Effector CD4-positive, alpha-beta T cell (primary cell): ENCODE measurements at places on chromosomes 2 and 18.

DNA sequence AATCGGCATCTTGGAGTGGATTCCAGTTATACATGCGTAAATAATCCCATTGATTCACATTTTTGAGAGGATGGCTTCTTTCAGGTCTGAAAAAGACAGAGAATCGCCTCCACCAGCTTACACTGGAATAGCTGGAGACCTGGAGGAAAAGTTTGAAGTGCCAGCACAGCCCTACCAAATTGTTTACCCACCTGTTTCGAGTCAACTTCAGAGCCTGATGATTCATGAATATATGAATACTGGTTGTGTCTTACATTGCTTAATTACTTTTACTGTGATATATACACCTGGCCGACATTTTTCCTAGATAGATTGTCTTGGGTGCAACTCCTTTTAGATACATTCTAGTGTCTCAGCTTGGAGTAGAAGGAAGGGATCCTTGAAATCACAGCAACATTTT lies 335 bp upstream of the NCKAP5 start:
- DNase-seq: no peak

- no peak for DNase-seq
Observed at GRCh38 chr18:76938619-76939018, 116.3 kb downstream of the ZNF236 start.

GRCh38 chr2:202822411-202822810 lies 49.2 kb downstream of the ICA1L start:
- no peak for DNase-seq

- no peak for DNase-seq
Observed at GRCh38 chr18:25743646-25744151, 346.7 kb downstream of the SS18 start.

DNA sequence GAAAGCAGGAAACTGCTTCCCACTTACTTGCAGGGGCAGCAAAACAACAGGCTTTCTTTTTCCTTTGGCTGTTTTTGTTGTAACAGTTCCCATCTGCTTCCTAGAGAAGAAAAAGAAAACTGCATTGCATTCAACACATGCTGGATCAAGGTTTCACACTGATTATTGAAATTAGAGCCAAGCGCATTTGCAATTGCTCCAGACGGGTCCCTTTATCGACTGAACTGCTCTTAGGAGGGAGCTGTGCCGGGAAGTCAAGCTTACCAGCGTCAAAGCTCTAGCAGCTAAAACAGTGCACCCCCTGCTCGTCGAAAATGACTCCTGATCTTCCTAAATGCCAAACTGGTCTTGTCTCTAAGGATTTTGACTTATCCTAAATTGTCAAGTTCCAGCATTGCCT lies 164.0 kb upstream of the SESTD1 start:
- DNase-seq: no peak

DNA sequence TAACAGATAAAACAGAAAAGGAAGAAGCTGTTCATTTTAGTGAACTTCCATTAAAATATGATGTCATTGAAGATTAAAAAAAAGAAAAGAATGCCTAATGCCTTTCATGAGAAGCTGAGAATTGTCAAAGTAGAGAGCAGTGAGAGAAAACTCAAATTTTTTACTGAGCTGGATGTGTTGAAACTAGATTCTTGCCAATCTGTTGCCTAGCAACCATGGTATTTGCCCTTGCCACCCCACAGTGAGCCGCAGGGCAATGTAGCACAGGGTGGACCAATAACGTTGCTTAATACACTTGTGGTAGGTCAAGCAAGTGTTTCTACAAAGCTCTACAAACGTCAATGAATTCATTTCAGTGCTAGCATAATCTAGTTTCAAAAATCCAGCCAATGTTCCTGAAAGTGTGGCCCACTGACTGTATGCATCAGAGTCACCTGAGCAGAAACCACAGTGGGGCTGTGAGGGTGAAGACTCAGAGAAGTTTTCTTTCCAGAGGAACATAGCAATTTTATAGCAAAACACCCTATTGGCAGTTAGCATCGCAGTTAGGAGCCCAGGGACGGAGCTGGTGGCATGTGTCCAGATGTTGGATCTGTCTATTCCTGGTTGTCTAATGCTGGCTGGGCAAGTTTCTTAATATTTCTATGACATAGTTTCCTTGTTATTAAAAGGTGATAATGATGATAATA lies 132.2 kb downstream of the DOCK10 start:
- DNase-seq: no peak

DNA sequence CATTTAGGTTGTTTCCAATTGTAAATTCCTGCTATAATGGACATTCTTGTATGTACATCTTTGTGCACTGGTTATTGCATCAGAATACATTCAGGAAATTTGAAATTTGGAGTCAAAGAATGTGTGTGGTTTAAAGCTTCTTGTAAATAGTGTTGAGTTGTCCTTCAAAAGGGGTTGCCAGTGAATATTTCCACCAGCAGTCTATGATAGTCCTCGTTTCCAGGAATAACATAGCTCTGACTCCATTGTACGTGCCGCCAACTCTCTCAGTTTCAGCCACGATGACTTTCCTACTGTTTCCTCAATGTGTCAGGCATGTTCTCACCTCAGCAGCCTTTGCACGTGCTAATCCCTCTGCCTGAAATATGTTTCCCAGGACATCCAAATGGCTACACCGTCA lies 10.9 kb upstream of the HS6ST1 start:
- no peak for DNase-seq

DNA sequence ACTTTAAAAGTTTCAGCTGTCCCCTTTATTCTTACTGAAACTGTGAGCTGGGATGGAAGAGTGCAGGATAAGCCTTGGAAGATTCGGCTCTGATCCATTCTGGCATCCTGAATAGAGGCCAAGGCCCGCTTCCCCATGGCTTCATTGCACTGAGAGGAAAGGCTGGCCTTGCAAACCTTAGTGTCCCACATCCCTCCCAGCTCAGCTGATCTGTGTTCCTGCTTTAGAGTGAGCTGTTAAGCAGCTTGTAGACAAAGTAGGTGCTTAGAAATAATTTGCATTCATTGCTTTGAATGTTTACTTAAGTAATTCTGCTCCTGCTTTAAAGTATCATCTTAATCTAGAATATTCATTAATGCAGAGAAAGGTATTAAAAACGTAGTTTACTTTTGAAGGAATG lies 169.6 kb upstream of the BOD1L2 start:
- no peak for DNase-seq

DNA sequence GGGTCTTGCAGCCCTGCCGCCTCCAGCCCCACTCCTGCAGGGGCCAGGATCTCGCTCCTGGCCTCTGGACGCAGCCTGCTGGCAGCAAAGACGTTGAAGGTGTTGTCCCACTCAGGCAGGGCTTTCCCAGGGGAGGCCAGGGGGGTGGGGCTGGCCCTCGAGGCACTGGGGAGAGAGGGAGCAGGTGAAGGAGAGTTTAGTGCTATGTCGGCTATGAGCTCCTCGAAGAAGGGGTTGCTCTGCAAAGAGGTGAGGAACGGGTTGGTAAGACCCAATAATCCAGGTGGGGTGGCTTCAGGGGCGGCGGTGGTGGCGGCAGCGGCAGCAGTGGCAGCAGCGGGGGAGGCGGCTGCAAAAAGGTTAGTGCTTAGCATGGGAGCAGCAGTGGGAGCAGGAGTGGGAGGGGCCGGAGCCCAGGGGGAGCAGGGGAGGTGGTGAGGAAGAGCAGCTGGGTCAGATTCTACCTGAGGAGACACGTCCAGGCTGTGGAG lies 9.7 kb upstream of the SFXN5 start:
- no peak for DNase-seq

GRCh38 chr2:180630756-180631155 lies 349.6 kb upstream of the UBE2E3 start:
- no peak for DNase-seq

DNA sequence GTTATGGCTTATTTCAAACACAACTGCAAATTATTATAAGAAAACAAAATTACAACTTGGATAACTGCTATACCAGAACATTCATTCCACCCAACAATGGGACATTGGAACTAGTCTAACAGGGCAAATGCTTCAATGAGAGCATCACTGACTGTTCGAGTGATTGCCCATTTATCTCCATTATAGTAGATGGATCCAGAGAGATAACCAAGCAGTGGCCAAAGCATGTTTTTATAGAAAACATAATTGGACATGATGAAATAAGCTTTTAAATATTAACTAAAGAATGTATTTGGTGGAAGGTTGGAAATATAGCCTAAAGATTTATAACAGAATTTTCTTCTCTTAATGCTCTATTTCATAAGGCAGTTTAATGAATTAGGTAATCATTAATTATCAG lies 634.8 kb downstream of the NUP35 start:
- DNase-seq: no peak

- peak; percentile 75 for DNase-seq
Observed at GRCh38 chr2:85826990-85827878, 61.6 kb downstream of the ST3GAL5 start.

GRCh38 chr2:236308855-236309668 lies 44.9 kb upstream of the ASB18 start:
- DNase-seq: no peak

- no peak for DNase-seq
Observed at GRCh38 chr18:10440884-10441283, 13.6 kb upstream of the APCDD1 start.

DNA sequence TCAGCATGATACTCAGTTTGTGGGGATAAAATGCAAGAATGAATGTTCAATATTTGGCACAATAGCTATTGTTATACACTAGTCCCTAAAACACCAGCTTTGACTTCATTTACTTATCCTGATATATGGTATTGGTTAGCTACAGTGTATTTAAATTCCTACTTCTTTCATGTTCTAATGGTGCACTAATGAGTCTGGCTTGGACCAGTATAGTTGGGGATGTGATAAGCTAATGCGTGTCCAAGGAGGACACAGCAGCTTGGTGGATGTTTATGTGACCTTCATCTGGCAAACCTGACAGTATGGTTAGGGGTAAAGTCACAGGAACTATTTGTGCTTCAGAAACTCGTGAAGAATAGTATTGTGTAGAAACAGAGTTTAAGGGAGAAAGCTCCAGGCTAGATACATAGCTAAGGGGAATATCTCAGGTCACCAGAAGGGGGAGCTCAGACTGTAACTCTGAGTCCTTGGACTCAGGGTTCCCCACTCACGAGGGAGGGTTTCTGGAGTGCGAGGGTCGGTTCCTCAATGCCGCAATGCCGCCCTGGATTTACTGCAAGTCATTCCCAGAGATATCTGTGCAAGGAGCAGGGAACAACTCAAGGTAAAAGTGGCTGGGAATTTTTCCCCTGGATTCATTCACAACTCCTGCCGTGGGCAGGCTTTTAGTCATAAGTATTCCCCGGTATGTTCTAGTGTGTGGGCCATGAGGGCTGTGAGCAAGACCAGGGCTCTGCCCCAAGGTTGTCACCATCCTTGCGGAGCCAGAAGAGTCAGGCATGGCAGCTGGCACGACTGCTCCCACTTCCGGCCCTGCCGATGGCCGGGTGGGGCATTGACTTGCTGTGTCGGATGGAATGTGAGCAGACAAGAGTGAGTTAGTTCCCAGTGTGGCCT lies 14.5 kb downstream of the IL1R2 start:
- DNase-seq: no peak

DNA sequence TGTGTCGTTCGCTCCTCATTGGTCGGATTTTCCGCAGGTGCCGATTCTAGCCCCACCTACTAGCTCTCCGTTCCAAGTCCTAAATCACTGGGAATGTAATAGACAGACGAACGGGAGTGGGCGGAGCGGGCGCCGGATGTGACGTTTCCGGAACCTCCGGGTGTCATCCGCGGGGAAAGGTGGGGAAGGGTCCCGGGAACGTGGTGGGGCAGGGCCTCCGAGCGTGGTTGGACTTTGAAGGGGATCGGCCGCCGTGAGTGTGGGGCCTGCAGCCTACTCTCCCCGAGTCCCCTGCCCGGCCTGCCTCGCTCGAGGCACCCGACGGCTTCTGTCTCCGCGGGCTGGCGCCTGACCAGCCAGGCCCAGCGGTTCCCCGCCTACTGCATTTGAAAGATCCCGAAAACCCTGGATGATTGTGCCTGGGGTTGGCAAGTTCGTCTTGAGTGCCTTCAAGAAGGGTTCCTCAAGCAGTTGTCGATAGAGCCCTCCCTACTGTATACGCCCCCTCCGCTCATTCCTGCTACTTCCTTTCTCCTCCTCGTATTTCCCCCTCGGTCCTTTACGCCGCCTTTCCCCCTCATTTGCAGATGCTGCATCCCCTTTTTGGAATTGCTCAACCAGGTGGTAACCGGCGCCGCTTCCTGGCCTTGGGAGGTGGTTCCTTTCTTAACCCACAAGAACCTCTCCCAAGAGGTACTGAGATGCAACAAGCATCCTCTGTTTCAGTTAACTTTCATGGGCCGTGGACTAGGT lies at the start of gene STAMBP:
STAMBP (plus strand) TSS at position 144 of the 753 bp plus-strand sequence. CDS start 1,896 bp downstream, outside the sequence.
- peak; percentile 90 for DNase-seq

- DNase-seq: peak; percentile 29
Observed at GRCh38 chr18:79962835-79963657, 1.4 kb upstream of the HSBP1L1 start.
